ENCODE measurements at places on chromosomes 6 and 20.

- no peak for DNase-seq
Observed at GRCh38 chr6:41214559-41215238, 13.4 kb upstream of the TREML4 start.

DNA sequence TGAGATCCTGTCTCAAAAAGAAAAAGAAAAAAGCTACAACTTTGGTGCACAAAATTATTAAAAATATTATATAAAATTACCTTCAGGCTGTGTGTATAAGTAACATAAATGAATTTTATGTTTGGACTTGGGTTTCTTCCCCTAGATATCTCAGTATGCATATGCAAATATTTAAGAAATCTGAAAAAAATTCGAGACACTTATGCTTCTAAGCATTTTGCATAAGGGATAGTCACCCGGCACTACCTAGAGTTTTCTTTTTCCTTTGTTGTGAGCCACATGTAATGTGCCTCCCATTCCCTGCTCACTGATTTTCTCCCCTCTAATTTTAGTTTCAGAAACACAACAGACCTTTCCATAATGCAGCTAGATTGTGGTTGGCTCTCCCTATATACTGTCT is 79.4 kb downstream of the NCOA3 start:
- no peak for DNase-seq

- no peak for DNase-seq
Observed at GRCh38 chr6:11702089-11702488, 76.5 kb downstream of the ADTRP start.

DNA sequence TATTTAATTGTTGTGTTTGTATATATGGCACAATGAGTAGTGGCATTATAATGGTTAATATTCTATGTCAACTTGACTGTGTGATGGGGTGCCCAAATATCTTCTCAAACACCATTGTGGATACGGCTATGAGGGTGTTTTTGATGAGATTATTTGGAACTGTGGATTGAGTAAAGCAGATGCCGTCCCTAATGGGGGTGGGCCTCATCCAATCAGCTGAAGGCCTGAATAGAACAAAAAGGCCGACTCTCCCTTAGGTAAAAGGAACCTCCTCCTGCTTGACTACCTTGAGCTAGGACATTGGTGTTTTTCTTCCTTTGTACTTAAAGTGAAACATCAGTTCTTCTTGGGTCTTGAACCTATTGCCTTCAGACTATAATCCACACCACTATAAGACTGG is 207.8 kb downstream of the WDR27 start:
- DNase-seq: no peak

- DNase-seq: no peak
Observed at GRCh38 chr20:11520596-11520995, 397.1 kb upstream of the BTBD3 start.

DNA sequence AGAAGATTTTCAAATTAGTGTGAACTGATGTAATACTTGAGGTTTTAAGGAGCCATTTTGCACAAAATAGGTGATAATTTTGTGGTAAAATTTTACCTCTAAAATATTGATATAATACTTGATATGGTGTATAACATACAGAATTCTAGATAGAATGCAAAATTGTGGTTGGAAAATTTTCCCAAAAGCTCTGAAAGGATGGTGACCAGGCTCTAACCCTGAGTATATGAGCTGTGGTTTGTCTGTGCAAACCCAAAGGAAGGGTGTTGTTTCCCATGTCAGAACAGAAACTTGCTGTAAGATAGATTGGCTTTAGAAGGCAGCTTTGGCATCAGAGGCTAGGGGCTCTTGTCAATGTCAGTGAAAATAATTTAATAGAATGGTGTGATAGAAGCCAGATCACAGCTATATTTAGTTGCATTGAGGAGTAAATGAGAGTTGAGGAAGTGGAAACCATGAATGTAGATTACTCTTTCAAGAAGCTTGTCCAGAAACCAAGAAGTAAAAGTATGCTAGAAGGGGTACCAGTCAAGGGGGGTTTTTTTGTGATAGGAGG is 257.7 kb downstream of the FARS2 start:
- no peak for DNase-seq

DNA sequence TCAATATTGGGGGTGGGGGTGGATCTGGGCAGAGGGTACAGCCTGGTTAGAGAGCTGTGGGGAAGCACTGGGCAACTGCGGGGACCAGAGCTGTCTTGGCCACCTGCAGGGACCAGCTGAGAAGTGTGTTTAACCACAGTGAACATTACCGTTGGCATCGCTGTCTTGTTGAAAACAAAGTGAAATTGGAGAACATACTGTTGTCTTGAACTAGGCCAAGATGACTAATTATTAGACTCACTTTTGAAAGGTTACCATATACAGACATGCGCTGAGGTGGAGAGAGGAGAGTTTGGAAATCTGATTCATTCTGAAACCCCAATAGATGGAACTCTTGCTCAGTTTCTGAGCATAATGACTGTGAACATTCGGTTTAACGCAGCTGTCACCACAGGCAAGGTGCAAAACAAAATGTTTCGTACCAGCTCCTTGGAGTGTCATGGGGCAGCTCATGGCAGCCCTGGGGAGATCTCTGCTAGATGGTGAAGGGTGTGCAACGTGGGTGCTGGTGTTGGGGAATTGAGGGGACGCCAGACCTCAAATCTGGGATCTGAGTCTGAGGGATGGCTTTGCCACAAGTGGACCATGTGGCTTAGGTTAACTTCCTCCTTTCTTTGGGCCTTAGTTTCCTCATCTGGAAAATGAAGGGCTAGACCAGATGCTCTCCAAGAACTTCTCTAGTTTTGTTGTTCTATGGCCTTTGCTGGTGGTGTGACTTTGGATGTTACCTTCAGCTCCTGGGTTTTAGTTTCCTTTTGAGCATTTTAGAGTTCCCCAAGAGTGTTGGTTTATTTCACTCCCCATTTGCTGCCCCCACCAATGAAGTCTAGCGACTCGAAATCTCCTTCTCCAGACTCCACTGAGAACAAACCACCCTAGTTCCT is 24.6 kb upstream of the GTSF1L start:
- DNase-seq: peak; percentile 69

- peak; percentile 4 for DNase-seq
Observed at GRCh38 chr6:52020945-52021570, 66.4 kb downstream of the PKHD1 start.

Measured in fibroblast of skin of abdomen (primary cell).